Smooth muscle cell of trachea (primary cell): ENCODE measurements at places on chromosomes 1 and 21. TPM values are rescaled to one million over a fixed set of nuclear protein-coding genes. Genes with fewer than 3 reads are reported as not detected.

Gene ASAP3
- 62.4 and 140 TPM in 2 replicates for total RNA-seq

Gene LCE1B
- not detected in 2 replicates for total RNA-seq

Gene TMEM269
- total RNA-seq = 0.15 and 0.17 TPM in 2 replicates

Gene PAX7
- not detected in 2 replicates for total RNA-seq

Gene LAMC2
- 2.3 and 7.7 TPM in 2 replicates for total RNA-seq

Gene SPRR2B
- not detected in 2 replicates for total RNA-seq

Gene RCSD1
- 0.17 and 0.87 TPM in 2 replicates for total RNA-seq

Gene FASLG
- not detected in 2 replicates for total RNA-seq

Gene ADSS2
- total RNA-seq = 41.2 and 42.6 TPM in 2 replicates

Gene S100A7
- total RNA-seq = not detected in 2 replicates

Gene METTL13
- total RNA-seq = 34.5 and 37.4 TPM in 2 replicates

Gene GJA5
- 2.0 TPM in 1 of 2 replicates, not detected in the other for total RNA-seq

Gene PLA2G4A
- total RNA-seq = 20.3 and 44.4 TPM in 2 replicates

Gene UHMK1
- 63.0 and 82.0 TPM in 2 replicates for total RNA-seq

Gene FAM177B
- not detected in 2 replicates for total RNA-seq

Gene CELA3B
- not detected in 2 replicates for total RNA-seq

Gene ACOT7
- 31.8 and 37.4 TPM in 2 replicates for total RNA-seq

Gene CELA3A
- total RNA-seq = not detected in 2 replicates

Gene ENTREP3
- total RNA-seq = 11.1 and 13.4 TPM in 2 replicates
